ENCODE measurements at places on chromosomes 4 and X.

DNA sequence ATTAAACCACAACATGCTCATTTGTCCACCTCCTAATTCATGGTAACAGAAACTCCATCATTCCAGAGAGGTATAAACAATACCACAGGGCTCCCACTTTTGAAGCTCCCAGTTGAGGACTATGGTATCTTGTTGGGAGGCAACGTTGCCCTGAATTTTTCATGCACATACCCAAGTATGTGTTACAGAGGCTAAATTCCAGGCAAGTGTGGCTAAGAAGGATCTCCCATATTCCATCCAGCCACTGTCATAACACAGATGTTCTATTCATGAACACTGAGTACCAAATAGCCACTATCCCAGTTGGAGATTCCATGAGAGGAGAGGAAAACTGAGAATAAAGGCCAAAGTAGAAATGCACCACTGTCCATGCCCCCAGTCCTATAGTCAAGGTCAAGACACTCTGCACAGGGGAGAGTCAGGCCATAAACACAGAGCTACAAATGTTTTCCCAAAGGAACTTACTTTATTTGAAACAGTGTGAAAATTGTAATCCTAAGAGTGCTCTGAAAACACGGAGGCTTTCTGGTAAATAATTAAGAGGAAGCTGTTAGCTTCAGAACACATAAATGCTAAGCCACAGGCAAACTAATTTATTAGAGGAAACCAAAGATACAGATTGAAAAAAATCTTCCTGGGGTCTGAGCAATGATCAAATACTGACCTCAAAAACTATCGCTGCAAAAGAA, 42.4 kb upstream of the TMPRSS11B start:
- DNase-seq: no peak

- DNase-seq: no peak
Measured at GRCh38 chr4:73620115-73620792, at the start of gene RASSF6. Gene RASSF6 (minus strand): TSS chr4:73620436. CDS start chr4:73611795, 8,641 bp downstream.

- no peak for DNase-seq
Measured at GRCh38 chrX:65127842-65128241, 151.6 kb upstream of the ZC4H2 start.

GRCh38 chr4:41748571-41749475, at the start of gene PHOX2B:
Gene PHOX2B (minus strand): TSS chr4:41748725. CDS start chr4:41748610, 115 bp downstream.
- no peak for DNase-seq

GRCh38 chr4:140180577-140180976, 26.6 kb upstream of the MAML3 start:
- DNase-seq: no peak

DNA sequence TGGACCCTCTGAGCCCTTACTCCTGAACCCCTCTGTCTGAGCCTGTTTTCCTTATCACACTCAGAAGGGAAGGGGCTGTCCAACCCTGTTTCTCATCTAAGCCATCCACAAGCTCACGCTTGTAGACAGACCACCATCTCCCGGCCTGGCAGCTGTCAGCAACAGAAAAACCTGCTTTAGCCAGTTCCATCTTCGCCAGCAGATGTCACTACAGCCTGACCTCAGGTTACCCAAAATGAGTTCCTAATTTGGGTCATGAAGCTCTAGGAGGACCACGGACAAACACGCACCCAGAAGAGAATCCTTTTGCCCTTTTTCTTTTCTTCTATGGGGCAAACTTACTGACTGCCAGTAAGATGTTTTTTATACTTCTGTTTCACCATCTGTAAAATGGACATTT, 445.4 kb downstream of the BCOR start:
- DNase-seq: no peak
